ENCODE measurements at places on chromosomes 12 and 14.

DNA sequence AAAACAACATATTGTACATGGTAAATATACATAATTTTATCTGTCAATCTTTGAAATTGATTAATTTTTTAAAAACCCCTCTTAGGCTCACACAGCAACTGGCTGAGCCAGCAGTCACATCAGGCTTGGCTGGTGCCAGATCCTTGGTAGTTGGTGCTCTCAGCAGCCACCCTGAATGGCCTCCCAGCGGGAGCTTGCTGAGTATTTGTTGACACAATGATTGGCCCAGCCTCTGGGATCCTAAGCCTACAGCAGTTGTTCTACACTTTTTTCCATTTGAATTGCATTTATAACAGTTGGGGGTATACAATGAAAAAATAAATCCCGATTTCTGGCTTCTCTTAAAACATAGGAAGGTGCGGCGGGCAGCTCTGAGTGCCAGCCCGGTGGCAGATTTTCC lies 11.1 kb downstream of the PRKAB1 start:
- DNase-seq, result no peak

DNA sequence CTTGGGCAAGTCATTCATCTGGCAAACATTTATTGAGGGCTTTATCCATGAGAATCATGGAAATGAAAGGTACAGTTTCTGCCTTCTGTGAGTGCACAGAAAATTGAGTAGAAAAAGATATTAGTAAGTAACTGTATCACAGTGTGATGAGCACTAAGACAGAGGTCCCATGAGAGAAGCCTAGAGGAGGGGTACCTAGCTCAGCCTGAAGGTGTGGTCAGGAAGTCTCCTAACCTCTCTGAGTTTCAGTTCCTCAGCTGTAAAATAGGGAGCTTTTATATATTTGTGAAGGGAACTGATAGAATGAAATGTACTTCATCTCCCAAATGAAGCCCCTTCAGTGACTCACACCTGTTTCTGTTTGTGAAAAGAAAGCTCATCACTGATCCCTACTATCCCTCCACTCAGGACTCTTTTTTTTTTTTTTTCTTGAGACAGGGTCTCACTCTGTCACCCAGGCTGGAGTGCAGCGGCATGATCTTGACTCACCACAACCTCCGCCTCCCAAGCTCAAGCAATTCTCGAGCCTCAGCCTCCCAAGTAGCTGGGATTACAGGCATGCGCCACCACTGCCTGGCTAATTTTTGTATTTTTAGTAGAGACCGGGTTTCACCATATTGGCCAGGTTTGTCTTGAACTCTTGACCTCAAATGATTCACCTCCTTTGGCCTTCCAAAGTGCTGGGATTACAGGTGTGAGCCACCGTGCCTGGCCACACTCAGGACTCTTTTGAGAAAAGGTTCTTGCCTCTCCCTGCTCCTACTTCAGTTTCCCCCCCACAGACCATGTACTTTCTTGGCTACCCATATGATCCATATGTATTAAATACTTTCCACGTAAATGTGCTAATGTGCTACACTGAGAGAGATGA lies 93.7 kb upstream of the FUT8 start:
- no peak for DNase-seq

GRCh38 chr12:6980740-6981139 lies 10.0 kb downstream of the EMG1 start:
- DNase-seq, result no peak

- no peak for DNase-seq
These were observed 8.7 kb upstream of the FGD4 start for GRCh38 chr12:32390572-32391219.

DNA sequence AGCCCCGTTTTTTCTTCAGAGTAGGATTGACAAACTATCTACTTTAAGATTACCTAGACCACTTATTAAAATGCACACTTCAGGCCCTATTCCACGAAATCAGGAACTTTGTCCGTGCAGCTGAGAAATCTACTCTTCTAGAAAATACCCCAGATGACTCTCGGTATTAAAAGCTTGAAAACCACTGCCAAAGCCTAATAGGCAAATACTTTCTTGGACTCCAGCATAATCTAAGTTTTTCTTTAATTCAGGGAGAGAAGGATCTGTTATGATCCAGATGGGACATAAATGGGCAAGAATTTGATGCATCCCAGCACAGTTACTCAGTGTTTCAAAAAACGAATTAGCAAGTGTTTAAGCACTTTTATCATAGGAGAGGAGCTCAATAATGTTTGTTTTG lies 94.5 kb downstream of the TMX1 start:
- DNase-seq, result no peak

DNA sequence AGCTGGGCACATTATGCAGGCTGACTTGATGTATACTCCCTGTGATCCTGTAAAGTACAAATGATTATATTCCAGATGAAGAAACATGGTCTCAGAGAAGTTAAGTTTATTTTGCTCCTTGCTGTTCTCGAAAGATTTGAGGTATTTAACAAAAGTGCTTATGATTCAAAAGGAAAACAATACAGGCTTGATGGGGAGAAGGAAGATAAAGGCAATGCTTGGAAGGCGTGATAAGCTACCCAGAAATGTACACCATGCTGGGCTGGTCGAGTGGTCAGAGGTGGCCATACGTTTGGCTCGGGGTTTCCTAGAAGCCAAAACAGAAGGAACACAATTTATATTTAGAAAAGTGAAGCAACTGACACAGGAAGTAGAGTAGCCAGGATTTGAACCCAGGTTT lies 201.0 kb downstream of the KTN1 start:
- DNase-seq, result no peak

GRCh38 chr14:68020999-68021663 lies 201.6 kb downstream of the RAD51B start:
- DNase-seq, result no peak

DNA sequence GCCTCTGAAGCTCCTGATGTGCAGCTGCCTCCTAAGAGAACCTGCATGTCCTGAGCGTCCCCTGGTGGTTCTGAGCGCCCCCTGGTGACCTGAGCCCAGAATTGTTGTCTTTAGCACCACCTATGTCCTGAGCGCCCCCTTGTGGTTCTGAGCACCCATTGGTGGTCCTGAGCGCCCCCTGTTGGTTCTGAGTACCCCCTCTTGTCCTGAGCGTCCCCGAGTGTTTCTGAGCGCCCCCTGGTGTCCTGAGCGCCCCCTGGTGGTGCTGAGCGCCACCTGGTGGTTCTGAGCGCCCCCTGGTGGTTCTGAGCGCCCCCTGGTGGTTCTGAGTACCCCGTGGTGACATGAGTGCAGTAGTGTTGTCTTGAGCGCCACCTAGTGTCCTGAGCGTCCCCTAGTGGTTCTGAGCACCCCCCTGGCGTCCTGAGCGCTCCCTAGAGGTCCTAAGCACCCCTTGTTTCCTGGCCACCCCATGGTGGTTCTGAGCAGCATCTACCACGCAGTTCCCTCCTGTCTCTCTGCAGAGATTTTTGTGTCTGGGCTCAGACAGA lies 782.5 kb downstream of the TMEM121 start:
- DNase-seq, result no peak

GRCh38 chr14:30271811-30272323 lies 287.1 kb upstream of the G2E3 start:
- no peak for DNase-seq

- DNase-seq, result peak; percentile 49
These were observed 9.4 kb upstream of the CCDC175 start for GRCh38 chr14:59585891-59586554.

DNA sequence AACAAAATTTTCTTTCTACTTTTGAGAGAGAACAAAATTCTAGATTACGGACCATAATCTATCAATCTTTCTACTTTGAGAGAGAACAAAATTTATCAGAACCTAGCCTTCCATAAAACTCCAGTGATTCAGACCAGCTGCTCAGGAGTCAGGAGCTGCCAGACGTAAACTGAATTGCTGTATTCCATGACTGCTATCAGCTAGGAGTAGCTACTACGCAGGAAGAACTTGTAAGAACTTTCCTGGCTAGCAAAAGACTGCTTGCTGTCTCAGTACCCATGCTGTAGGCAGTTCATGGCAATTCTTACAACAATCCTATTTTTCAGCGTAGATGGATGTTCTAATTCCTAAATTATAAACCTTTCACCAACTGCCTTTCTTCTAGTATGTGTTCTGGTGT lies 73.3 kb downstream of the MED13L start:
- no peak for DNase-seq

GRCh38 chr14:78488938-78489337 lies 318.8 kb downstream of the NRXN3 start:
- no peak for DNase-seq

GRCh38 chr12:120468325-120468820 lies 1.2 kb downstream of the SRSF9 start:
- no peak for DNase-seq

DNA sequence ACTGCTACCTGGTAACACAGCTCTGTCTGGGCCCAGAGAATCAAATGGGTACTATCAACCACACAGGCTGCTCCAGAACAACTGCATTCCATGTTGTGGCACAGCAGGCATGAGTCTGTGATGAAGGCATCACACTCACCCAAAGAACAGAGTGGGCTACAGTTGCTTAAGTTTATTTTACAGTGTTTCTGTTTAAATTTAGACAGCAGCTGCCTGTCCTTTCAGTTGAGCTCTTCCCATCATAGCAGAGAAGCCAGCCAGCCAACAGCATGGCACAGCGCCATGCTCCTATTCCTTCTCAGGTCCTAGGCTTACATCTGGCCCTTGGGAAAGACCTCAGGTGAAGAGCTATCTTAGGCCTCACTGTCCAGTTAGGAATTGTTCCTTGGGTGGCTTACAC lies 147.0 kb upstream of the FRMD6 start:
- no peak for DNase-seq

GRCh38 chr14:57378661-57379060 lies 11.7 kb upstream of the NAA30 start:
- no peak for DNase-seq

- DNase-seq, result no peak
These were observed 13.6 kb upstream of the AMN start for GRCh38 chr14:102908766-102909455.

DNA sequence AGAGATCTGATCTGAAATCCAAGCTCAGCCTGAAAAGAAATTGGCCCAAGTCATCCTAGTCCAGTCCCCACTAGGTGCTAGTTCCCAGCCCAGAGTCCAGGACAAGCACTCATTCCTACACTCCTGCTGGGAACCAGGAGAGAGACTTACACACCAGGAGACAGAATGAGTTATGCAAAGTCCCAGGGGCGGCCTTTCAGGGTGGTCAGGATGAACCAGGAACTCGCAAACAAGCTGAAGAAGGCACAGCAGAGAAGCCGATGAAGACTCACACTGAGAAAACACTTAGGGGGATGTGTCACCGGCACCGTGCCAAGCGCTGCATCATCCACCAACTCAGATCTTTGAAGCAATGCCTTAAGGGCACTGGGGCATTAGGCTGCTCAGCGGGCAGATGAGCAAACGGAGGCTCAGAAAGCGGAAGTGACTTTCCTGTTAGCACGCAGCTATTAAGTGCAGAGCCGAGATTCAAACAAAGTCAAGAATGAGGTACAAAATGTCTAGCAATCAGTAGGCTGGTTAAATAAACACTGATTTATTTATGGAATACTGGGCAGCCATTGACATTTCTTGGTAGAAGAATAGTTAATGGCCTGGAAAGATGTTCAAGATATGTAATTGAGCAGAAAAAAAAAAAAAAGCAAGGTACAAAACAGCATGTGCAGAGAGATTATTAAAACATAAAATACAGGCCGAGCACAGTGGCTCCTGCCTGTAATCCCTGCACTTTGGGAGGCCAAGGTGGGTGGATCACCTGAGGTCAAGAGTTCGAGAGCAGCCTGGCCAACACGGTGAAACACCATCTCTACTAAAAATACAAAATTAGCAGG lies 78.7 kb downstream of the LRRC74A start:
- peak; percentile 96 for DNase-seq

GRCh38 chr14:82438436-82438835 lies 904.8 kb upstream of the SEL1L start:
- no peak for DNase-seq

GRCh38 chr12:16189849-16190248 lies 87.6 kb downstream of the SLC15A5 start:
- DNase-seq, result no peak

GRCh38 chr14:95479494-95479893 lies 37.0 kb downstream of the SYNE3 start:
- no peak for DNase-seq

DNA sequence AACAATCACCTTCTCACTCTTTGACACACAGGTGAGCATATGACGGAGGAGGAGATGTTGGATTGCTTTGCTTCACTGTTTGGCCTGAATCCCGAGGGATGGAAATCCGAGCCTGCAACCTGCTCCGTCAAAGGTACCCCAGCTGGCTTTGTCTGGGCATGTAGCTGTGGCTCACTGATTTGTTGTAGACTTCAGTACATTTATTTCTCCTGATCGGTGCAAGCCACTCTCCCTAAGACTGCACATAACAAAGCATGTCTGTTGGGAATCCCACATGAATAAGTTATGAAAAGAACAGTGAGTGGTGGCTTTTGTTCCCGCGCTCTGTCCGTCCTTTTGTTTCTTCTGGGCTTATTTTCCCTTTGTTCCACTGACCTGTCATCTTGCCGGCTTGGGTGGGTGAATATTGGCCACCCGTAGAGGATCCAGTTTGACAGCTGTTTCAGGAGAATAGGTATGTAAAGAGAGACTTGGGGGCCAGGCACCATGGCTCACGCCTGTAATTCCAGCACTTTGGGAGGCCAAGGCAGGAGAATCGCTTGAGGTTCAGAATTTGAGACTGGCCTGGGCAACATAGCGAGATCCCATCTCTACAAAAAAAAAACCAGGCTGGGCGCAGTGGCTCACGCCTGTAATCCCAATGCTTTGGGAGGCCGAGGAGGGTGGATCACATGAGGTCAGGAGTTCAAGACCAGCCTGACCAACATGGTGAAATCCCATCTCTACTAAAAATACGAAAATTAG lies 20.0 kb upstream of the BCL7A start:
- DNase-seq, result no peak

DNA sequence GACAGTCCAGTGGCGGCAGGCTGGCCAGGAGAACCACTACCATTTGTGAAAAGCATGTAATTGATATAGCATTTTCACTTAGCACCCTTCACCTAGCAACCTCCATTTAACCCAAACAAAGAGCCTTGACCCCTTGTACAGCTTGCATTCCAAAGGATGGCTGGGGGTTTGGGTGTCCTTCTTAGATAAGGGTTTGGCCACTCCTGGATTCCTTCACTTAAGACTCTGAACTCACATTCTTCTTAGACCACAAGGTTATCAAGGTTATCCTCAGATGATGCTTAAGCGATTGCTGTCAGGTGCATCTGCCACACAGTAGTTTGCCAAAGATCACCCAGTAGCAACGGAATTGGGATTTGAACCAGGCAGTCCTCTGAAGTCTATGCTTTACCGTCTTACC lies 102.8 kb downstream of the ZNF664 start:
- no peak for DNase-seq

DNA sequence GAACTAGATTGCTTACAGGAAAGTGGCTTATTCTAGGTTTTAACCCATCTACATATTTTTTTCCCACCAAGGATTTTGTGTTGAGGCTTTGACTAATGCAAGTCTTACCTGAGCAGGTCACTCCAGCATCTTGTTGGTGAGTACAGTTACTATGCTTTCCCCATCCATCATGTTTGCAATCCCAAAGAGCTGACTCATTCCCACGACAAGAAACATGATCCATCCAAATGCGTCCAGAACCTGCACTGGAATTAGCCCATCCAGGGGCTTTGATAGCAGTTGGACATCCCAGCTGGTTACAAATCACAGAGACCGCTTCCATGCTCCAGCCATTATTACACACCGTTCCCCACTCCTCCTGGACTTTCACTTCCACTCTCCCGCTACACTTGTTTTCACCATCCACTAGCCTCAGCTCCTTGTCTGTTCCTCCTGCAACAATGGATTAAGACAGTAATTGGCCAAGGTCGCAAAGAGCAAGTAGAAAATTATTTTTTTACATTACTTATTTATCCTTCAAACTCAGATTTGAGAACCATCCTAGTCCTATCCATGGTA lies 2.5 kb downstream of the CD163 start:
- DNase-seq, result no peak

GRCh38 chr12:132326646-132327045 lies 2.7 kb downstream of the GALNT9 start:
- no peak for DNase-seq

All from AG09309 (cell line).